Activated naive CD4-positive, alpha-beta T cell treated with Interleukin-2 at 50 U/mL for 16 hours (primary cell): ENCODE measurements at places on chromosomes 13 and 19.

DNA sequence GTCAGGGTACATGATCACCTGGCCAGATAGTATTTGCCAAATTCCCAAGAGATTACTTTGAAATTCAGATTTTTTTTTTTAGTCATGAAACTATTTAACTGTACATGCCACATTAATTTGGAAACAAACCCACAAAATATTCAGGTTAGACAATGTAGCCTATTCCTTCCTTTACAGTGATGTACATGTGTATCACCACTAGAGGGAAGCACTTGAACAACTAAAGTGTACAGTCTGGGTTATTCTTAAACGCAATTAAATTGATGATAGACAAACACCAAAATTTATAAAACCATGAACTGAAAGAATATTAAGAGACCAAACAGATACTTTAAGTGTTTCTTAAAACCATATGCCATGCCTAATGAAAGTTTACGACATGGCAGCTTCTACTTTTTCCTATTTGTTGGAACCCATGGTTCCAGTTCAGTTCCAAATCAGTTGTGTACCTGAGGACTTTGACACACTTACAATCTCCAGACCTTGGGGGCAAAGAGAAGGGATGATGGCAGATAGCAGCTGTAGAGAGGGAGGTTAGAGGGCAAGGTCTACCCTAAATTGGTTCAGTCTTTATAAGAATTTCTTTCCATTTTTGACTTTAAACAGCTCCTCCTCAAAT lies 52.8 kb downstream of the TNFSF13B start:
- DNase-seq, result no peak

DNA sequence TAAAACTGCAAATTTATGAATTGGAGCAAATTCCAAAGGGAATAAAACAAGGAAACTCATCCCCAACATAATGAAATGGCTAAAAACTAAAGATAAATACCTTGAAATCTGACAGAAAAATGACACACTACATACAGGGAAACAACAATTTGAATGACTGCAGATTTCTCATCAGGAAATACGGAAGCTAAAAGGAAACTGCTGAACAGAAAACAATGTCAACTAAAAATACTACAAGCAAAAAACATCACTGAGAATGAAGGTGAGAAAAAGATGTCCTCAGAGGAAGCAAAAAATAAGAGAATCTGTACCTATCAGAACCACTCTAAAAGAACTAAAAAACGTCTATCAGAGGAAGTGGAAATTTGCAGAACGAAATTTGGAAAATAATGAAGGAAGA lies 39.5 kb downstream of the ZSWIM9 start:
- no peak for DNase-seq

DNA sequence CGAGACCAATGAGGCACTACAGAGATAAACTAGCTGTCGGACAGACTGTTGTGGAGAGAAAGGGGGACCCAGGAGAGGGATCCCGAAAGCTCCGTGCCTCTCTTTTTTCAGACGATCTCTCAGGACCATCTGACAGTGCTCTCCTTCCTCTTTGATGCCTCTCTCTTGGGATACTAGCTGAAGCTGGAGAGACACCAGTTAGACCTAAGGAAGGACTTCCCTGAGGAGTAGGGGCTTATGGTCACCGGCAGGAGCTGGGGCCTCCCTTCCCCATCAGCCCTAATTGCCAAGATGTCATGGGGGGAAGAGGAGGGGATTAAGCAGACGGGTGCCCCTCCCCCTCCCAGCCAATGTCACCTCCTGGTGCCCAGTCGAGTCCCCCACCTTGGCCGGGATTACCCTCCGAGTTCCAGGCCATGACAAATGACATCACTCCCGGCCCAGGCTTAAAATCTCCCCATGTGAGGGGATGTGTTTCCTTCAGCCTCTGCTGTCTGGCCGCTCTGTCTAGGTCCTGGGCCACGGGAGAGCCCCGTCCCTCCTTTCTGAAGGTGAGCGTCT lies at the start of gene CRX:
Gene CRX, plus strand, starts transcription at position 478 of the 561 bp plus-strand sequence. CDS start 12,507 bp downstream, outside the sequence.
- no peak for DNase-seq

GRCh38 chr19:29145756-29146155 lies 67.2 kb downstream of the UQCRFS1 start:
- no peak for DNase-seq

- no peak for DNase-seq
Measured at GRCh38 chr13:33053397-33054066, 37.3 kb downstream of the KL start.

DNA sequence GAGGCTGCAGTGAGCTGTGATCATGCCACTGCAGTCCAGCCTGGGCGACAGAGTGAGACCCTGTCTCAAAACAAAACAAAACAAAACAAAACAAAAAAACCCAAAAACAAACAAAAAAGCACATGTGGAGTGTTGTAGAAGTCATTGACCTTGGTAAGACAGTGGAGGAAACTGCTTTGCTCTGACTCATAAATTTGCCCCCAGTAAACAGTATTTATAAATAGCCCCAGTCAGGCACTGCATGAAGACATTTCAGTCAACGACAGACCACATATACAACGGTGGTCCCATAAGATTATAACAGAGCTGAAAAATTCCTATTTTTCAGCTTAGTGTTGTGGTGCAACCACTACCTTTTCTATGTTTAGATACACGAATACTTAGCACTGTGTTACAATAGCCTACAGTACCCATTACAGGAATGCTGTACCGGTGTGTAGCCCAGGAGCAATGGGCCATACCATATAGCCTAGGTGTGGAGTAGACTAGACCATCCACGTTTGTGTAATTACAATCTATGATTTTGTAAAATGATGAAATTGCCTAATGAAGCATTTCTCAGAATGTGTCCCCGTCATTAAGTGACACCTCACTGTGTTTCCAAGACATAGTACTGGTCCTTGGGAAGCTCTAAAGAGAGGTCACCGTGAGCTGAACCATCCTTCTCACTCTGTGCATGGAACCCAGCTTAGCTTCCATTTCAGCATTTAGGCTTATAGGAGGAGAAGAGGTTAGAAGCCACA lies 1.1 kb downstream of the ARL11 start:
- DNase-seq, result no peak

- DNase-seq, result no peak
Measured at GRCh38 chr13:46181377-46181839, 569 bp downstream of the LCP1 start.

GRCh38 chr19:29858000-29858596 lies 46.3 kb downstream of the CCNE1 start:
- DNase-seq, result peak; percentile 37

GRCh38 chr19:54850930-54851329 lies 687 bp downstream of the KIR3DL2 start:
- DNase-seq, result no peak

- DNase-seq, result no peak
Measured at GRCh38 chr19:30449078-30449590, 77.0 kb downstream of the ZNF536 start.

DNA sequence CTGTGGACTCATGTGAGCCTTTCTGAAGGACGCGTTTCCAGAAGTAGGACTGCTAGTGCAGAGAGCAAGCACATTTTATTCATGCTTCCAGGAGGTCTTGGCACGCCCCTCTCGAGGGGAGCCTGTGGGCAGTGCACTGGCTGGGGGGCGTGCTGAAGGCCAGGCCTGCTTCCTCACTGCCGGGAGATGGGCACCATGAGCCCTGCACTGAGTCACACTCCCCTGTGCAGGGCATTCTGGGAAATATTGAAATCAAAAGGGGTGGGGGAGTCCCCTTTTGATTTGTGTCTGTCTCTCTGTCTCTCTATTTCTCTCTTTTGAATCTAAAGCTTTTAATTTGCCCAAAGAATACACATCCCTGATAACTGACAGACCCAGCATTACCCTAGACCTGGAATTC lies 34.0 kb downstream of the DPF1 start:
- no peak for DNase-seq
